AG09309 (cell line): ENCODE measurements at places on chromosomes 7 and 10.

DNA sequence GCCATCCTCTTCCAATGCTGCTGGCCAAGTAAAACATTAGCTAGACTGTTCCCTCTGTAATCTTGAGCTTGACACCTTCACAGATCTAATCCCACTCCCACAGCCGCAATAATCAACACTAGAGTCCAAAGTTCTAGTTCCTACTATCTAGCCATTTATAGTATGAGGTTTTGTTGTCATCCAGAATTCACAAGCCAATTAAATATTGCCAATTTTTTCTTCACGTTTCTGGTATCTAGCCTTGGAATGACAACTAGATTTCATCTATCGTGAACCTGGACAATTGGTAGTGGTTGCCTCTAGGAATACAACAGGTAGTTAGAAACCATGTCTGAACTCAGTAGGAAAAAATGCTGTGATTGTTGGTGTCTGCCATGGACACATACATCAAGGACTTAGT is 10.4 kb downstream of the WASL start:
- no peak for DNase-seq

- no peak for DNase-seq
Measured at GRCh38 chr7:67553378-67553777, 556.7 kb downstream of the TYW1 start.

- DNase-seq, result no peak
Measured at GRCh38 chr7:36599645-36600313, 124.5 kb downstream of the AOAH start.

DNA sequence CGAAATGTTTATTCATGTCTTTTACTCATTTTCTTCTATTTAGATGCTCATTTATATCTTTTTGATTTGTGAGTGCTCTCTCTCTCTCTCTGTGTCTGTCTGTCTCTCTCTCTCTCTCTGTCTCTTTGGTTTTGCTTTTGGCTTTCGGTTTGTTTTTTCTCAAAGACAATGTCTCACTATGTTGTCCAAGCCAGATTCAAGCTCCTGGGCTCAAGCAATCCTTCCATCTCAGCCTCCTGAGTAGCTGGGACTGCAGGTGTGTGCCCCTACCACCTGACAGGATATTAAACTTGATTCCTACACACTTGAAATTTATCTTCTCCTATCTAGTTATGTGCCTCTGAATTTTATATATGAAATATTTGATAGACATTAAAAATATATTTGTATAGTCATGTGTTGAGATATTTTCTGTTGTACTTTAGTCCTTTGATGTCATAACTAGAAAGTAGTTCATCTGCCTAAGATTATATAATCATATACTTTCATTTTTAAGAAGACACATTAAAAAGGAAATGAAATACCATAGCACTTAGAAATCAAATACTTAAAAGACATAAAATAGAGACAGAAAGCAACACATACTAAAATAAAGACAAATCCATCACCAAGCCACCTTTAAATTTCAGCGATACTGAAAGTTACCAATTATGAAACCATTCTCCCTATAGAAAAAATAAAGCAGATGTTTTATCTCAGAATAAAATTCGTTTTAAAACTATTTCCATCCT is 68.1 kb upstream of the SFMBT2 start:
- DNase-seq, result no peak

DNA sequence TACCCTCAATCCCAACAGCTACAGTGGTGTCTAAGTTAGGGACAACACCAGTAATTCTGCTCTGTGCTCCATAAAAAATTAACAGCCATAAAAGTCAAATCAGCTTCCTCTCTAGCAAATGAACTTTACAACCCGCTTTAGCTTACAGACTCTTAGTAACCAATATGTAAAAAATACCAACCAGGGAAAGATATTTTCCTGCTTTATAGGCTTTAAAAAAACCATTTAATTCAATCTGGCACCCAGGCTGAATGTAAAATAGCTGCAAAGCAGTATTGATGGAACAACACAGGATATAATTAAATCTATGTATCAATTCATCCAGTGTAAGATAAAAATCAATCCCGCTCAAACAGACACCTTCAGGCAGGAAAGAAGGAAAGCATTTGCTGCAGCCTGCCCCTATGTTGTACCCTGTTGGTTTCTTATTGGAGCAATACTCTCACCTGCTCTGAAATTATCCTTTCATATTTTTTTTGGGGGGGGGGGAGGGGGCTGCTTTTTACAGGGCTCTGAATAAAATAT is 98.6 kb downstream of the NXPH1 start:
- no peak for DNase-seq

DNA sequence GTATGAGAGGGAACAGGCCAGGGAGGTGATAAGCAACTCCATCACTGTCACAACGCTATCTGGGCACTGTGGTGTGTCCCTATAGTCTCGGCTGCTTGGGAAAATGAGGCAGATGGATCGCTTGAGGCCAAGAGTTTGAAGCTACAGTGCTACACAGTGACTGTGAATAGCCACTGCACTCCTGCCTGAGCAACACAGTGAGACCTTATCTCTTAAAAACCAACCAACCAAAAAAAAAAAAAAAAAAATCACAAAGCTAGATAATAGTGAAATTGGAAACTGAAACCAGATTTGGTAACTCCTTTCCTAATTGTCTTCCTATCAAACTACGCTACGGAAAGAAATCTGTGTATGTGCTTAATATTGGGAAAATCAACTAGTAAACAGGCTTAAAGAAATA is 14.1 kb downstream of the MICU1 start:
- no peak for DNase-seq

- DNase-seq, result no peak
Measured at GRCh38 chr7:110764852-110765251, 326.1 kb upstream of the LRRN3 start.

DNA sequence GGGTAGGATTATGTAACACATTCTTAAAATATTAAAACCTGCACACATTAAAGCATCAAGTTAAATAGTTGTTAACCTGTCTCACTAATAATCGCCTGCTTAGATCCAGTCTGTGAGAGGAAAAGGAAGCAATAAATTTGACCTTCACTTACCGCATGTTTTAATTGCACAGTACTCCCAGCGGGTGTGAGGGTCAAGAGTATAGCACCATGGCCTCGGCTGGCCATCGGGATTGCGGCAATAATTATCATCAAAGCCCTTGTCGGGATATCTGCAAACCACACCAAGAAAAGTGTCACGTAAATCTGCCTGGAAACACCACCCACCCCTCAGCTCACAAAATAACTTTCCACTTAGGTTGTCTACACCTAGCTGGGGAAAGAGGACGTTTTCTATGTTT is 26.6 kb downstream of the HGF start:
- DNase-seq, result no peak

DNA sequence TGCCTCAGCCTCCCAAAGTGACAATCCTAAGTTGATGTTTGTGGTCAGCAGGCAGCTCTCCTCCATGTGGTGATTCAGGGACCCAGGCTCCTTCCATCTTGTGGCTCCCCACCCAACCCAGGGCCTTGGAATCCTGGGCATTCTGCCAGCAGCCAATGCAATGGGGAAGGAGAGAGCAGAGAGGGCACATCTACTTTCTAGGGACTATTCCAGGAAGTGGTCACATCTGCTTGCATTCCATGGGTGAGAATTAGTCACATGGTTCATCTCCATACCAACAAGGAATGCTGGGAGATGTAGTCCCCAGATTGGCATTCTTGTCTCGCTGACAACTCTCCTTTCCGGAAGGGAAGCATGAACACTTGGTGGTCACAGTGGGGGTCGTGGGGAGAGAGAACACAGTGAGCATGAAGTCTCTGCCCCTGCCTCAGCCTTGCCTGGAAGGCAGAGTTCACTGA is 9.9 kb upstream of the SRRM3 start:
- no peak for DNase-seq

- no peak for DNase-seq
Measured at GRCh38 chr10:33257439-33258080, 76.9 kb downstream of the NRP1 start.

DNA sequence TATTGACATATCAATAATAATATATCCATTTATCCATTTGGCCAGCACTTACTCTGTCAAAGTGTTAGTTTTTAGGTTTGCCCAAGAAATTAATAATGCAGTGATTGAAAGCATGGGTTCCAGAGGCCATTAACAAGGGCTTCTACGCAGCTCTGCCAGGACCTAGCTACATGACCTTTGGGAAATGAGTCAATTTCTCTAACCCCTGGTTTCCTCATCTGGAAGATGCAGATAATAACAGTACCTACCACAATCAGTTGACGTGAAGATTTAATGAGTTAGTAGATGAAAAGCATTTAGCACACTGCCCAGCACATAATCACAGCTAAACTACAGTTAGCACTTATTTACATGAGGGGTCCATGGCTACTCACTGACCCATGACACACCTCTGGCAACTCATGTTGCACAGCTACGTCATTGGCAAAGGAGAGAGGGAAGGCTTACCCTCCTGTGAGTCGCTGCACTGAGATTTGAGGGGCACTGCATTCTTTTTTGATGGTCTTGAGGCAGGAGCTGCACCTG is 263.7 kb downstream of the PLXNA4 start:
- no peak for DNase-seq

- no peak for DNase-seq
Measured at GRCh38 chr10:13631594-13631993, 44.8 kb downstream of the PRPF18 start.

- DNase-seq, result no peak
Measured at GRCh38 chr7:151689196-151689971, 169.7 kb upstream of the RHEB start.

DNA sequence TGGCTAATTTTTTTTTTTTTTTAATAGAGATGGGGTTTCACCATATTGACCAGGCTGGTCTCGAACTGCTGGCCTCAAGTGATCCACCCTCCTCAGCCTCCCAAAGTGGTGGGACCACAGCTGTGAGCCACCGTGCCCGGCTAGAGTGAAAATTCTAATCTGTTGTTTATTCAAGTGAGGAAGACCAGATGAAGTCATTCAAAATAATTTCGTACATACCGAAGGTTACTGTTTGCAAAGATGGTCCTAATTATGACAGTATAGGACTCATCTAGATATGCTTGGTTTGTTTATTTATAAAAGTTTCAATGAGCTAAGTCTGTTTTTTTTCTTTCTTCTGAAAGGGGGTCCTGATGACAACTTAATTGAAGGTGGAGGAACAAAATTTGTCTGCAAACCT is 376.8 kb downstream of the EXOC4 start:
- DNase-seq, result peak; percentile 25

DNA sequence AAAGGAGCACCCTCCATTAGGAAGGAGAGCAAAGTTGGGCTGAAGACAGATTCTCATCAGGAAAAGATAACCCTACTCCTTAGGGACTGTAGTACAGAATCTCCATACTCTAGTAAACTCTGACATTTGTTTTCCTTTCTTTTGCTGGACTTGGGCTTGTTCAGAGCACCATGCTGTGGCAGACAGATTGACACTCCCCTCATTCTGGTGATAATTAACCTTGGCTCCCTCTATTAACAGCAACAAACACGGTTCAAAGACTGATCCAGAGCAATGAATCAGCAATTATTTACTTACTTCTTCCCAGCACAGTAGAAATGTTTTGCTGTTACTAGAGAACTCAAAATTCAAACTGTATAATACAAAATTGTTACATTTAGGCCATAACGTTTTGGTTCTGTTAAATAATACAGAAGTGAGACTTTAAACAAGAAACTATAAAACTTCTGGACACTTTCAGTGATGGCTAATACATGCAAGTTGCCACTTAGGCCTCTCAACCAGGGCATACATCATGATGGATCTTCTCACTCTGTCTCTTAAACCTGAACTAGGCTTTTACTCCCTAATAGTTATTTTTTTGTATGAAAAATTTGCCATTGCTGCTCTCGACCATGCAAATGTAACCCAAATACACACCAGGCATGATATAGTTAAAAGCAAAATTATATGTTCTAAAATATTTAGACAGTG is 639.0 kb downstream of the IPMK start:
- DNase-seq, result no peak

DNA sequence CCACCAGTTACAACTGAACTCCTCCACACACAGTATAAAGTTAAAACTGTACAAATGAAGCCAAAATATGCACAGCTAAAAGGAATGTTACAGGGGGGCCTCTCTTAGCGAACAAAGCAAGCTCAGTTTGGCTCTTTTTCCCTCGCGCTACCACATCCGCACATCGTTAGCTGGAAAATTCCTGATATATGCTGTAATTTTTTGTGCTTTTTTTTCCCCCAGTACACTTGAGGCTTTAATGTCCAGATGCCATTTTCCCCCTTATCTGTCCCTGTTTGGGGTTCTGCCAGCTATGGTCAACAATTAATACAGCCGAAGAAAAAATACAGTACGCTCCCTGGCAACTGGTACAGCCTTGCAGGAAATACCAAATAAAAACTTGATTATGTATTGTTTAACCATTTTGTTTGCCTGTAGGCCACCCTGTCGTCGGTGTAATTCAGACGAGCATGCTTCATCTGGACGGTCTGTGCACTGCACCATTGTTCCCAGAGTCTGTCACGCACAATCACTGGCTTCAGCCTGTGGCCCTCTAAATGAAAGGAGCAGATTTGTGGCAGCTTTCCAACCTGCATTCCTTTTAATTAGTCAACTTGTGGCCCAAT is 108.1 kb upstream of the FAM133B start:
- DNase-seq, result peak; percentile 74

DNA sequence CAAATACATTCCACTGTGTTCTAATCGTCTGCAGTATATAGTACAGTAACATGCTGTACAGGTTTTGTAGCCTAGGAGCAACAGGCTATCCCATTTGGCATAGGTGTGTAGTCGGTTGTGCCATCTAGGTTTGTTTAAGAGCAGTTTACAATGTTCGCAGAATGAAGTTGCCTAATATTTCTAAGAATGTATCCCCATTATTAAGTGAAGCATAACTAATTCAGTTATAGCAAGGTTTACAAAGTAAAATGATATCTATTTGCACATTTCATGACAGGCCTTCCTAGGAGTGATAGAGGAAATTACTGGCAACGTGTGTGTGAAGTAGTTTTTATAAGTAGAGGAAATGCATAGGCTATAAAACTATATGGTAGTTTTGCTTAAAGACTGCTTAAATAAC is 4.0 kb downstream of the CREM start:
- DNase-seq, result no peak

DNA sequence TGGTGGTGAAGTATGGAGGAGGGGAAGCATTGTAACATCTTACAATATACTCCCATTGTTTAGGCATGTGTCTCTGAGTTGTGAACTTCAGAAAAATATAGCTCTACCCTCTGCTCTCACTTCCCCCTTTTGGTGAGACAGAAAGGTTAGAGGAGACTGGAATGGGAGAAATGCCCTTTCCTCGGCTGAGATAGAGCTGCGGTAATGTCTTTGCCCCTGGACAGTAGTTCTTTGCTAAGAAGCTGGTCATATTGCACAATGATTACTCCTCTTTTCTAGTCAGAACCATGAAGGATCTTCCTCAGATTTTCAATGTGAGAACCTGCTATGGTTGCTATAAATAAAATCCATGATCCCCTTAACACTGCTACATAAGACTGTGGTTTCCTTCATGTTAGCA is 171.0 kb downstream of the SEM1 start:
- no peak for DNase-seq

DNA sequence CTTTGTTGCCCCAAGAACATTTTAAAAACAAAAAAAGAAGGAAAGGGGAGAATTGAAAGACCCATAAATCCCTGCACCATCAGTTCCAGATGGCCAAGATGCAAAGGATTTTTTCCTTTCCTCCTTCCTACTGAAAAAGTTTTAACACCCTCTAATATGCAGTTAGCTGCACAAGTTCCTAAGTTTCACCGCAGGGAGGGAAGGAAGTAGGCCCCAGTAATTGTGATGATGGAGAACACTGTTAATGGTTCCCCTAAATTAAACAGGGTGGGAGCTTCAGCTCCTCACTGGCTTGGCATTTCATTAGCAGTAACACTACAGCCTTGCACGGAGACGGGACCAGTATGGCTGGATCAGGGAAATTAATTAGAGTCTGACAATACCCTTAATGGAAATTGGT is 63.7 kb upstream of the PPIF start:
- no peak for DNase-seq
